Activated CD8-positive, alpha-beta T cell treated with anti-CD3 and anti-CD28 coated beads, Interleukin-2, amount 10 ng/mL, durations not matched to agents 7 days and 5 days (primary cell): ENCODE measurements at places on chromosomes 7 and 10. TPM values are rescaled to one million over a fixed set of nuclear protein-coding genes. Genes with fewer than 3 reads are reported as not detected.

GRCh38 chr7:2037808-2038522 is 194.8 kb downstream of the MAD1L1 start:
- DNase-seq: peak; percentile 44

DNA sequence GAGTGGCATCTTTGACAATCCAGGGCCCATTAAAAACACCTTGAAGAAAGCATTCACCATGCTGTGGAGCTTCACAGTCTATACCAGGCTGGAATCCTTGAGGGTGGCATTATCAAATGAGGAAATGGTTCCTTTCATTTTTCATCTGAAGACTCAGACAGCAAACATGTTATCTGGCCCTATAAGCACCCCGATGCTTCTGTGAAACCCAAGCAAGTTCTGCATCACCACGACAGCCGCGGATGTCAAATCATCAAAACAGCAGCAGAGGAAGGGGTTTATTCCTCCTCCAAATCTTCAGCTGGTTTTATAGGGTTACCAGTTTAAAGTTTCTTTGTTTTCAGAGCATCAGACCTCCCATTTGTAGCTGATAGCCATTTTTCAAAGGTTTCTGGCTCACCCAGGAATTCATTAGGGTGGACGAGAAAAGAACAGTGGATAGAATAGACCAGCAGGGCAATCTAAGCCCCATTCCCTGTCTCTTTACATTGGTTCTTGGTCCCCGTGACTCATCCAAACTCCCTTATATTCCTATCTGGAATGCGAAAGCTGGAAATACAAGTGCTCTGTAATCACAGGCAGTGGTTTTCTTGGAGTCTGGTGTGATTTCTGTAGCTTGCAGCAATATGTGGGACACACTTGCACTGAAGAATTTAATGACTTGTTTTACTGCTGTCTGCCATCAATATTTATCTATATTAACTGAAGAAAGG is 217.9 kb downstream of the SKAP2 start:
- no peak for DNase-seq

- DNase-seq: no peak
Observed at GRCh38 chr7:55198634-55199392, 166.3 kb upstream of the LANCL2 start.

PSD gene
- total RNA-seq: 1.6 TPM

NPM3 gene
- total RNA-seq: 58.3 TPM

- no peak for DNase-seq
Observed at GRCh38 chr7:25314731-25315267, 86.5 kb upstream of the NPVF start.

GRCh38 chr10:50540069-50540825 is 83.5 kb downstream of the SGMS1 start:
- DNase-seq: peak; percentile 47

FAM25G gene
- total RNA-seq: not detected

SPRN gene
- total RNA-seq: not detected

NUTM2D gene
- 2.0 TPM for total RNA-seq

DNA sequence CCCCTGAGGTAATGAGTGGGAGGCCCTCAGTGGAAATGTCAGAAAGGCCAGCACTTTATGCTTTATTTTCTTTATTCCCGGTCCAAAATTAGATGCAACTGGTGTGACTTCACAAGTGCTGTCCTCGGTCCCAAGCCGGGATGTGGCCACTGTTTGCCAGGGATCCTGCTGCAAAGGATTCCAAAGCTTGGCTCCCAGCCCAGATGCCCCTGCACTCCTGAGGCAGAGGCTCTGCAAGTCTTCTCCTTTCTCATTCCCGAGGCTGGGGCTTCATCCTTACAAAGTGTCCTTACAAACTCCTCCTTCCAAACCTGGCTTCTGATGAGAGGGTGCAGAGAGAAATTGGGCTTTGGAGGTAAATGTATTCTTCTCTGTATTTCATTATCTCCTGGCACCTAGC is 544.3 kb upstream of the DPP6 start:
- DNase-seq: no peak

GIMAP2 gene
- 79.0 TPM for total RNA-seq

GRCh38 chr7:111031916-111032315 is 59.0 kb upstream of the LRRN3 start:
- DNase-seq: no peak

LDB3 gene
- total RNA-seq: not detected

AMPH gene
- total RNA-seq: not detected

DNA sequence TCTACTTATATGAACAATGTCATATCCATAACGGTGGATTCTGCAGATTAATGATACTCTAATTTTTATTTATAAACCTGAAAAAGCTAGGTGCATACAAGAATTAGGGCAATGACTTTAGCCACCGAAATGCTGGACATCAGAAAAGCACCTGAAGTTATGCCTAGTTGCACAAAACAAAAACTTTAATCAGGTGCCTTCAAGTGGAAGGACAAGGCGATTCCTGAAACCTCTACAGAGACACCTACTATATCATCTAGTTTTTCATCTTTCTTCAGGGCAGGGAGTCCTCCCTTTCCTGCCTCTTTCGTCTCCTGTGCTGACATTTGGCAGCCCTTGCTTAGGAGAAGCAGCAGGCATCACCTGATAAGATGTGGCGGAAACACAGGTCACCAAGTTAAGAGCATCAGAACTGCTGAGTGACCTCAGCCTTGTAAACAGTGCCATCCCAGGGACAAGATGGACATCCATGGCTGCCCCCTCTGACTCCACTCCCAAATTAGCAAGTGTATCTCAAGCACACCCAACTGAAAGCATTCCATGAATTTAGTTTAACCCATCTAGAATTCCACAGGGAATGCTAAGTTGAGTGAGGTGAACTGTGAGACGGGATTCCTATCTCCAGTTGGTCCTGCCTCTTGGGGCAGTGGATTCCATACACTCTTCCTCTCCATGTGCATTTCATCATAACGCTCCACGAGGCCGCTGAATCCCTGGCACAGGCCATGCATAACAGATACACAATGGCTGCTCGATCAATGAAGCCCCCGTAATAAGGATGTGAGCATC is 5.8 kb downstream of the ITPRIP start:
- no peak for DNase-seq

- no peak for DNase-seq
Observed at GRCh38 chr10:75911426-75911825, 480.0 kb downstream of the LRMDA start.

GRCh38 chr10:128896116-128896795 is 570.8 kb upstream of the MGMT start:
- DNase-seq: no peak

DNA sequence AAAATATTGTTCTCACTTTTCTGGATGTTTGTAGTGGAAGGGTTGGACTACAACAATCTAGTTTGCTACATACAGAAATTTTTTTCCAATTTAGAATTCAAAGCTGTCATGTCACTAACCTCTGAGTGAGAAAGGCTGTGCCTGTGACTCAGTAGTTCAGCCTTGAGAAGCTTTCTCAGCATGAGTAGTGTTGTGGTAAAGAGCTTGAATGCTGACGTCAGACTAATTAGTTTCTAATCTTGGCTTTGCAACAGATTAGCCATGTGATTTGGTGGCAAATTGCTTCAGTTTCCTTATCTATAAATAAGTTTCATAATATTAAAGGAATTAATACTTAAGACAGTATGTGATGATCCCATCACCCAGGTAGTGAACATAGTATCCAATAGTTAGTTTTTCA is 83.8 kb downstream of the ABCA13 start:
- DNase-seq: no peak

- peak; percentile 52 for DNase-seq
Observed at GRCh38 chr10:97850446-97850845, 803 bp downstream of the GOLGA7B start.
